ENCODE measurements at places on chromosomes 1 and 21. TPM values are rescaled to one million over a fixed set of nuclear protein-coding genes. Genes with fewer than 3 reads are reported as not detected.

ZMYM1 gene
- 8.6 TPM for polyA plus RNA-seq

GRCh38 chr1:232956081-232956480, 5.7 kb downstream of the NTPCR start:
- no peak for DNase-seq
- H3K27ac ChIP-seq = no peak overlapping the region
- H3K4me1 ChIP-seq = peaks cover 6% of the 10 kb centered on the region
- no peaks in the 10 kb centered on the region for H3K27me3 ChIP-seq
- H3K36me3 ChIP-seq = peaks cover 27% of the 10 kb centered on the region
- no peak overlapping the region for H3K4me3 ChIP-seq

DNA sequence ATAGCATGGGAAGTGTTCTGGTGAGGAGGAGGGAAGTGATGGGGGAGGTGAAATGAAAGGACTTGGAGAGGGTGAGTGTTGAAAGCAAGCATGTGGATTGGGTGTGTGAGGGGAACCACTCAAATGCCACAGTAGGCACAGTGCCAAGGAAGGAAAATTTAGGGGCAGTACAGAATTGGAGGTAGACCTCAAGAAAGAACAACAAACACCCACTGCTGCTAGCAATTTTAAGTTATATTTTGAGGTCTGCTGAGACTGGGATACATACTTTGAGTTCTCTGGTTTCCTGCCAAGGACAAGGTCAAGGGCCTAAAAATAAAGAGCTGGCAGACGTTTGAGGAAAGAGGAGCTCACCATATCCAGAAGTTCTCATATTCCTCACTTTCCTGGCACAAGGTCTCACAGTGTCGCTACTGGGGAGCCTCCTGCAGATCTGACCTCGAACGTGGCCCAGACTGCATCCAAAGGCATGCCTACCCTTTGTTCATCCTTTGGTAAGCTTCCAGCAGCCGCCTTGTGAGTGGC, 104.0 kb downstream of the BRINP2 start:
- no peak overlapping the region for H3K4me3 ChIP-seq
- no peaks in the 10 kb centered on the region for H3K4me1 ChIP-seq
- DNase-seq = no peak
- H3K27ac ChIP-seq = no peak overlapping the region
- no peaks in the 10 kb centered on the region for H3K27me3 ChIP-seq

DNA sequence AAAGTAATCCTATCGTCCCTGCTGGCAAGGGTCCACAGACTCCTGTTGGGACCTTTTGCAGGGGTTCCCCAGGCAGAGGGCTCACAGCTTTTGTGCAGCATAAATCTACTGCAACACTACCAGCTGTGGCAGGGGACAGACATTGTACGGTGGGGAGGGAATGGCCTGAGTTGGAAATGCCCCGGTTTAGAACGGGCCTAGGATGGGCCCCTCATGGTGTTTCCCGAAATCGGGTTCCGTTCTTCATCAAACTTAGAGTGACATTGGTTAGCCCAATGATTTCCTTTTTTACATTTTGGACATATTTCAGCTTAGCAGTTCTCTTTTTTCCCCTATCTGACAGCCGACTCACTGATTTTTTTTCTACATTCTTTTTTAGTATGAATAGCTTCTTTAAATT, 26.5 kb upstream of the SAMD11 start:
- H3K4me3 ChIP-seq = no peak overlapping the region
- no peaks in the 10 kb centered on the region for H3K36me3 ChIP-seq
- no peak for DNase-seq
- H3K27ac ChIP-seq = no peak overlapping the region
